ENCODE measurements at places on chromosomes 1 and 21.

GRCh38 chr1:6163191-6163972 is 16.7 kb downstream of the CHD5 start:
- DNase-seq, result no peak

DNA sequence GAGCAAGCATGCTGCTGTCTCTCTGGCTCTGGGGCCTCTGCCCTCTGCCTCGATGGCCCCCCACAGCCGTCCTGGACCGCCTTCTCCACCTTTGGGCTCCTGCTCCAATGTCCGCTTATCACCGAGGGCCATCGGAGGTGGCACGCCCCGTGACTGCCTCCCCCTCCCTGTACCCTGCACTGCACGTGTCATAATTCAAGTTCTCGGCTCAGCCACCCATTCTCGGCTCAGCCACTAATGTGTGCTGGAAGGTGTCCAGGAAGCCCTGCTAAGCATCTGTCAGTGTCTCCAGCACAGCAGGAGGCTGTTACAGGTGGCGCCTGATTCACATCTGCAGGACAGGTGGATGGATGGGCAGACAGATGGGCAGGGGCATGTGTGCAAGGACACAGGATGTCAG is 45.5 kb downstream of the TP73 start:
- DNase-seq, result no peak

DNA sequence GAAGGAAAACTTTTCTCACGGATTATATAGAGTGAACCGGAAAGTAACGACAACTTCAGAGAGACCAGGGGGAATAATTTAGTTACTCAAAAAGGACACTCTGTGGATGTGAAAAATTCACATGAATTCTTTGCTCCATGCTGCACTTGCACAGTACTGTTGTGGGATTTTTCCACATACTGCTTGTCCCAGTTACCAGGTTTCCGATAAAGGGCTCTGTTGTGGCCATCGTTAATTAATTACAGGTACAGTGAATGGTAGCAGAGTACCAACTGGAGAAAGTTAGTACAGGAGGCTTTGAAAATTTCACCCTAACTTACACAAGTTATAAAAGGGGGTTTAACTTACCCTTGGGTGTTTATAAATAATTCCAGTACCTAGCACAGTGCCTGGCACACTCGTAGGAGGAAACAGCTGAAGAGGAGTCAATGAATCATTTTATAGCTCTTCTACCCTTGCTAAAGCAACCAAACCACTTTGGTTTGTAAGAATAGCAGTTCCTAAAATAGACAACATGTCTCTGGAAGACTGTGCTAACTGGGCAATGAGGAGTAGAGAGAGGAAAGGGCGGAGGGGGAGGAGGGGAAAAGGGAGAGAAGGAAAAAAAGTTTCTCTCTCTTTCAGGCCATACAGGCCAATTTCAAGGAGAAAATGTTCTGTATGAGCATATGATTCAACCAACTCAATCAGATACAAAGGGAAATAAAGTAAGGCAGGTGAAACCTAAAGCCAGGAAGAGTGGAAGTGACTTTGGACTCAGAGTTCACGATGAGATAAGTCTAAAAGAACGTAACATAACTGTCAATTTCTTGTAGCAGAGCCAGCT is 98.3 kb upstream of the MAGI3 start:
- DNase-seq, result no peak

GRCh38 chr21:14084068-14084501 is 126.7 kb downstream of the LIPI start:
- no peak for DNase-seq

DNA sequence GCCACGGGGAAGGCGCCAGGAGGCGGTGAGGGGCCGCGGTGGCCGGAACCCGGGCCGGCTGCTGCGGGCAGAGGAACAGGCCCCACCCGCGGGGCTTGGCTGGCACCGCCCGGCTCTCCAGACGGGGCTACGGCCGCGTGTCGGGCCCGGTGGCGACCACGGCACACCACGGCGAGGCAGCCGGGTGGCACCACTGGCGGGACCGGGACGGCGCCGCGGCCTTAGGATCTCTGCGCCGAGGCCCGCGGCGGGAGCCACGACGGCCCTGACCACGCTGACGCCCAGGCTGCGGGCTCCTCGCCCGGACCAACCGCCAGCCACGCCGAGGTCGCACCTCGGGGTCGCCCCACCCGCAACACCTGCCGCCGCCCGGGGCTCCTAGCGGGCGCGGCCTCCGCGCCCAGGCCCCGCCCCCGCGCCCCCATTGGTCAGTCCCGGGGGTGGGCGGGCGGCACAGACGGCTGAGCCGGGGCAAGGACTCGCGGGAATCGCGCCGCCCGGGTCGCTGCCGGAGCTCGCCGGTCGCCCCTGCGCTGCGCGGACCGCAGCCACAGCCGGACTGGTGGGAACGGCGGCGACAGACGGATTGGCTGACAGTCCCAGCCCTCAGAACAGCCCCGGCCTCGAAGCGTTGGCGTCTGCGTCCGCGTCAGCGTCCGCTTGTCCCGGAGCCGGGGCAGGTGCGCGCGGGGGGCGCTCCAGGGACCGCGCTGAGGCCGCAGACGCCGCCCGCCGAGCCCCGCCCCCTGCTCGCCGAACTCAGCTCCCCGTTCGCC is at the start of gene BMP8A:
BMP8A (plus strand) TSS at position 491 of the 776 bp plus-strand sequence. CDS start 356 bp downstream, outside the sequence.
- DNase-seq, result peak; percentile 63

- no peak for DNase-seq
These were observed 94.7 kb downstream of the PAX7 start for GRCh38 chr1:18725231-18725895.

DNA sequence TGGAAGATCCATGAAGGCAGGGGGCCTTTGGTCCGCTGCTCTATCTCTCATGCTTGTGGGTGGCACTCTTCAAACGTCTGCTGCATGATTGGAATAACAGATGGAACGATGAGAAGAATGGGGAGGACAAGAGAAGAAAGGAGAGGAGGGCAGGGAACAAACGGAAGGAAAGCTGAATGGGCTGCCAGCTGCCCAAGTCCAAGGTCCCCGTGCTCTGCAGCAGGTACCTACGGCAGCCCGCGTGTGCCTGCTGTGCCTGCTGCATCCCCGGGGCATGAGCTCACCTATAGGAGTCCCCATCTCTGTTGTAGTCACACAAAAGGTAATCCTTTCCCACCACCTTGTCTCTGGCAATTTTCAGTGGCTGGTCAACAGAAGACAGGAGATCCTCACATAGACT is 73.1 kb downstream of the SLC66A1 start:
- DNase-seq, result no peak

GRCh38 chr1:64114012-64114525 is 89.4 kb upstream of the UBE2U start:
- no peak for DNase-seq

- DNase-seq, result no peak
These were observed 81.7 kb downstream of the DNM3 start for GRCh38 chr1:171922999-171923398.

GRCh38 chr1:110515041-110515440 is 3.9 kb downstream of the KCNA10 start:
- no peak for DNase-seq

DNA sequence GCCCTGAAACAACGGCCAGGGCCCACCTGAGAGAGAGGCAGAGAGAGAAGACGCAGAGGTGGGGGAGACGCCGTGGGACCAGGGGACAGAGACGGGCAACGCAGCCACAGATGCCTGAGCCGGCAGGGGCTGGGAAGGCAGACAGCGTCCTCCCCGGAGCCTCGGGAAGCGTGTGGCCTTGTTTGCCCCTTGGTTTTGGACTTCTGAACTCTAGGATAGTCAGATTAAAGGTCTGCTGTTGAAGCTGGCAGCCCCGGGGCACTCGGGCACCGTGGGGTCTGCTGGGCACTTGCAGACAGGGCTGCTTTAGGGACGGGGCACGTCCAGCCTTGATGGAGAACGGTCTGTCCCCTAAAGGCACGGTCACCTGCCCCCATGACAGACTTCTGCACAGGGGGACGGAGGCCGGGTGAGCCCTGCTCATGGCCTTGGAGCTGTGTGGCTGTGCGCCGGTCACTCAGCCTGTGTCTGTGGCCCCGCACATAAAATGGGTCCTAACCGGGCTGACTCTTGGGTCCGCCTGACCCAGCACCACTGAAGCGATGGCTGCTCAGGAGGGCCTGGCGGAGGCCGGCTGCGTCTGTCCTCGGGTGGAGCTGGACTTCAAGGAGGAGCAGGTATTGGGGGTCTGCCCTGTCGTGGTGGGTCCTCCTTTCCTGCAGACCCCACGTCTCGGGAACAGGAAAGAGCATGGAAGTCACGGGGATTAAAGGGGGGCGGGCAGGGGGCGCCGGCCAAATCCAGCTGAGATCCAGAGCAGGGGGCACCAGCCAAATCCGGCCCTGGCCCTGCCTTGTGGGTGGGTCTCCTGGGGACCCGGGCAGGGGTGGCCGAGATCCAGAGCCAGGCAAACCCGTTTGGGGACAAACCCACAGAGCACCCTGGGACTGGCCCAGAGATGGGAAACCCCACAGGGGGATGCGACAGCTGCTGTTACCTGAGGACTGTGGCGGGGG is 9.6 kb upstream of the RNF223 start:
- no peak for DNase-seq

- DNase-seq, result no peak
These were observed 40.8 kb upstream of the MYOCOS start for GRCh38 chr1:171581226-171581625.

- no peak for DNase-seq
These were observed 9.8 kb downstream of the TRAPPC3 start for GRCh38 chr1:36139521-36139920.

DNA sequence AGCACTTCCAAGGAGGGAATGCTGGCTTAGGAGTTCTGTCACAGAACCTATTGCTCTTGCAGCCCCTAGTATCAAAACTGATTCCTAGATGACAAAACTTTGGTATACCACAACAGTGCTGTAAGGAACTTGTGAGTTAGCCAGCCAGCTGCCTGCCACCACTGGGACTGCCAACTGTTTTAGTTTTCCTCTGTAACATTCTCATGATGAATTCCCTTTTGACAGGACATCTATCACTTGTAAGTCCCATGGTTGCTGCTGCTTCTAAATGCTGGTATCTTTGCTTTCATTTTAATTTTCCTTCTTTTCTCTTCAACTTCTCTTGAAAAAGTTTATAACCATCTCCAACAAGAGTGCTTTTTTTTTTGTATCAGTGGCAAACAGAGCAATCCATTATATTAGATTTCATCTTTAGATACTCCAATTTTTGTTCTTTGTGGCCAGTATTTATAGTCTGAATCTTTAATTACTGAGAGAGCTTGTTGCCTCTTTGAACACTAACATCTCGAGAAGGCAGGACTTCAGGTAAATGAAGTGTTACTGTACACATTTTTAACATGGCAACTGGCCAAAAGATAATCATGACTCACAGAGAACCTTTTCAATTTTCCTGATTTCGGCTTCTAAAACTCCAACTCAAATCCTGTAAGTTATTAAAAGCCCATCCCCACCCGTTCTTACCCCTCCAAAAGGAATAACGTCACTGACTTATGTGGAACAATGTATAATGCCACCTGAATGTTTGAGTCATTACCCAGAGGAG is 19.8 kb downstream of the DBT start:
- no peak for DNase-seq

DNA sequence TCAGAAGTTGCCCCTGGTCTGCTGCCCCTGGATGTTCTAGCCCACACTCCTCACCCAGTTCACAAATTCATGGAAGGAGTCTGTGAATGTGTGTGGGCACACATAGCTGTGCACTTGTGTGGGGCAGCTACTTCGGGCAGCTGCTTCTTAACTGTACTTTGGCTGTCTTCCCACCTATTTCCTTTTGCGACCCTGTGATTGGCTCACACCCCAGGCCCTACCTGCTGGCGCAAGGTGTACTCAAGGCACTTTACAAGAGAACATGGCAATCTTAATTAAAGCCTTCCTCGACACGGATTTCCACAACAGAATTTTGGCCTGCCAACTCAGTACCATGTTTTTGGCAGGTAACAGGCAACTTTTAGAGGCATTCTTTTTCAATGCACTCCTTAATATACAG is 86.5 kb upstream of the CTTNBP2NL start:
- no peak for DNase-seq

DNA sequence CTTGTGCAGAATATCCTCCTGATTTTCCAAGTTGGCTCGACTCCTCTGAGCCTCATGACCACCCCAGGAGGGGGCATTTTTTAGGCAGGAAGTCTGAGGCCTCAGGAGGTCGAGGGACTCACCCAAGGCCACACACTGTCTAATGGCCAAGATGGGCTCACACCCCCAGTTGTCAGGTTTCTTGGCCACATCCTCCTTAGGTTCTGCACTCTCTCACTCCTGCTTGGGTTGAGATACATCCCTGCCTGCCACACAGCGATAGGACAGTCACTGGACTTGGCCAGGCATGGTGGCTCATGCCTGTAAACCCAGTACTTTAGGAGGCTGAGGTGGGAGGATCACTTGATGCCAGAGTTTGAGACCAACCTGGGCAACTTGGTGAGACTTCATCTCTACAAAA is 4.6 kb downstream of the CA6 start:
- no peak for DNase-seq

DNA sequence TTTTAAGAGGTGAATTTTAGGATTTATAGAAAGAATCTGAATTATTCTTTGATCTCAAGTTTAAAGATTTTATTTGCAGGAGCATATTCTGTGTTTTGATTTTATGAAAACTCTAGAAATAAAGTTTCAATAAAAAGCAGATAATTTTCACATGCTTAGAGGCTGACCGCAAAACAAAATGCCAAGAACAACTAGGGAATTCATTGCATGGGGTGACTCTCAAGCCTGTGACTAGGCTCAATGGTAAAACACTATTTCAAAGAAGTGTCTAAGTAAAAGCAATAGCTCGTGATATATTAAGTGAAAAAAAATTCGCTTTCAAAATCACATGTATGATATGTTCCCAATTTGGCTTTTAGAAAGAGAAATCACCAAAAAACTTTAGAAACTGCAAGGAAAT is 49.6 kb downstream of the RPL5 start:
- no peak for DNase-seq

DNA sequence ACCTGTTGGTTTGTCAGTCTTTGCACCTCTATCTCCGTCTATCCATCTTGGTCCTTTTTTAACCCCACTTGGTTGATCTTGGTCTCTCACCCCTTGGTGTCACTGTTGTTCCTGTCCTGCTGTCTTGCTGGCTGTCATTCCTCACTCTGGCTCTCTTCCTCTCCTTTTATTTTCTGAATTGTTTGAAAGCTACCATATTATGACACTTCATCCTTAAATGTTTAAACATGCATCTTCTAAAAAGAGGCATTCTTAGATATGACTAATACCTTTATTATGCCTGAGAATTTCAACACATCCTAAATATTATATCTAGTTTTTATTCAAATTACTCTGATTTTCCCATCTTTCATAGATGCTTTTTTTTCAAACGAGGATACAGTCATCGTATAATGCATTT is 37.0 kb downstream of the BACH1 start:
- no peak for DNase-seq

- DNase-seq, result no peak
These were observed 12.9 kb downstream of the PIGM start for GRCh38 chr1:160018900-160019299.

GRCh38 chr1:244988521-244988920 is 124.2 kb upstream of the HNRNPU start:
- DNase-seq, result no peak
